Brain pericyte (primary cell): ENCODE measurements at places on chromosomes 12 and 14.

DNA sequence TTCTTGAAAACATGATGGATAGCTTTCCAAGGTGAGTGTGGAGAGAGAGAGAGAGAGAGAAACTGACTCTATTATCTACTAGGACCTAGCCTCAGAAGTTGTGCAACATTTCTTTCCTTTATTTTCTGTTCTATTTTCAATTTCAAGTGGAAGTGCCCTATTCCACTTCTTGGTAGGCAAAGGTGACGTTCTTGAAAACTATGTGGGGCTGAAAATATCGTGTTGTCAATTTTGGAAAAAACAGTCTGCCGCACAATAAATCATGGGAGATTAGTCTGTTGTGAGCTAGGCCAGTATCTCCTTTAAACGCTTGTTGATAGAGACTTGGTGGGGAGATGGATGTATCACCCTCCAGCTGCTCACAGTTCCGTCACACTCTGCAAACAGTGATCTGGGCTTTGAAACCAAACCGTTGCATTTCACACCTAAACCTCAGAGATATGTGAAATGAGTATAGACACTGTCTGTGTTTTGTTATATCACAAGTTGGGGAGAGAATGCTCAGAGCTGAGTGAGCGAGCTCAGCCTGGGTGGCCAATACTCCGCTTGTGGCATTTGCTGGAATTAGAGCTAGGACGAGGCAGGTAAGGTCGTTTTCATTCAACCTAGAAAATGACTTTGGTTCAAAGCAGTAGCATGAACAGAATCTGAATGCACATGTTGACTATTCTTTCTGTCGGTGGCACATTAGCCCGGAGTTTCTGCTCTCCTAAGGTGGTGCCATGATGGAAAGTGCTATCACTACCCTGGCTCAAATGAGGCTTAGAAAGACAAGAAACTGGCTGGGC is 75.1 kb upstream of the ST8SIA1 start:
- DNase-seq: no peak

- DNase-seq: no peak
Observed at GRCh38 chr12:113766879-113767878, 198.9 kb downstream of the RBM19 start.

- no peak for DNase-seq
Observed at GRCh38 chr12:125418902-125419564, 353.8 kb downstream of the AACS start.

GRCh38 chr12:45762185-45763110 is 32.9 kb downstream of the ARID2 start:
- DNase-seq: peak; percentile 7

- DNase-seq: no peak
Observed at GRCh38 chr14:83473416-83474235, 1940.0 kb upstream of the SEL1L start.

DNA sequence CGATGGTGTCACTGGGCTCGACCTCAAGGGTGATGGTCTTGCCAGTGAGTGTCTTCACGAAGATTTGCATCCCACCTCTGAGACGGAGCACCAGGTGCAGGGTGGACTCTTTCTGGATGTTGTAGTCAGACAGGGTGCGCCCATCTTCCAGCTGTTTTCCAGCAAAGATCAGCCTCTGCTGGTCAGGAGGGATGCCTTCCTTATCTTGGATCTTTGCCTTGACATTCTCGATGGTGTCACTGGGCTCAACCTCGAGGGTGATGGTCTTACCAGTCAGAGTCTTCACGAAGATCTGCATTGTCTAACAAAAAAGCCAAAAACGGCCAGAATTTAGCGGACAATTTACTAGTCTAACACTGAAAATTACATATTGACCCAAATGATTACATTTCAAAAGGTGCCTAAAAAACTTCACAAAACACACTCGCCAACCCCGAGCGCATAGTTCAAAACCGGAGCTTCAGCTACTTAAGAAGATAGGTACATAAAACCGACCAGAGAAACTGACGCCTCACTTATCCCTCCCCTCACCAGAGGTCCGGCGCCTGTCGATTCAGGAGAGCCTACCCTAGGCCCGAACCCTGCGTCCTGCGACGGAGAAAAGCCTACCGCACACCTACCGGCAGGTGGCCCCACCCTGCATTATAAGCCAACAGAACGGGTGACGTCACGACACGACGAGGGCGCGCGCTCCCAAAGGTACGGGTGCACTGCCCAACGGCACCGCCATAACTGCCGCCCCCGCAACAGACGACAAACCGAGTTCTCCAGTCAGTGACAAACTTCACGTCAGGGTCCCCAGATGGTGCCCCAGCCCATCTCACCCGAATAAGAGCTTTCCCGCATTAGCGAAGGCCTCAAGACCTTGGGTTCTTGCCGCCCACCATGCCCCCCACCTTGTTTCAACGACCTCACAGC is 717 bp downstream of the UBC start:
- DNase-seq: no peak

GRCh38 chr14:52000696-52001095 is 11.3 kb downstream of the RTRAF start:
- no peak for DNase-seq

DNA sequence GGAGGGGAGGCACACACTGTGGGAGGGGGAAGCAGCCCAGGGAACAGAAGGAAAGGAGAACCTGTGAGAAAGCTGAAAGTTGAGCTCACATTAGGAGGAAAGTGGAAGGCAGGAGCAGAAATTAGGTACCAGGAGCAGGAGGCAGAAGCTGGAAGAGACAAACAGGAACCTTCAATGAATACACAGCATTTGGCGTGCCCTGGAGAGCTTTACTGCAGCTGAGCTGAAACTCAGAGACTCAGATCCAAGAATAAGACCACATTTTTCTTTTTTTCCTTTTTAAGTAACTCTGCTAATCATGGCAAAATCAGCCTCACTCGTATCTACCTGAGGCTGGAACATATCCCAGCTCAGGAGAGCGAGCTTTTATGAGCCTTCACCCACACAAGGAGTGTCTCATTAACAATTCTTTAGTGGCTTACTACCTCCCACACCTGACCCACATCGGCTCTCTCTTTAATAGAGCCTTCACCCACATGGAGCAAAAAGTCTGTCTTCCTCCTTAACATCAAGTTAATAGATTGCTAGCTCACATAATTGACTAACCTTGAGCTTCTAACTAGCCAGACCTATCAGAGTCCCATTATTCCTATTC is 18.2 kb upstream of the CERS5 start:
- DNase-seq: no peak

DNA sequence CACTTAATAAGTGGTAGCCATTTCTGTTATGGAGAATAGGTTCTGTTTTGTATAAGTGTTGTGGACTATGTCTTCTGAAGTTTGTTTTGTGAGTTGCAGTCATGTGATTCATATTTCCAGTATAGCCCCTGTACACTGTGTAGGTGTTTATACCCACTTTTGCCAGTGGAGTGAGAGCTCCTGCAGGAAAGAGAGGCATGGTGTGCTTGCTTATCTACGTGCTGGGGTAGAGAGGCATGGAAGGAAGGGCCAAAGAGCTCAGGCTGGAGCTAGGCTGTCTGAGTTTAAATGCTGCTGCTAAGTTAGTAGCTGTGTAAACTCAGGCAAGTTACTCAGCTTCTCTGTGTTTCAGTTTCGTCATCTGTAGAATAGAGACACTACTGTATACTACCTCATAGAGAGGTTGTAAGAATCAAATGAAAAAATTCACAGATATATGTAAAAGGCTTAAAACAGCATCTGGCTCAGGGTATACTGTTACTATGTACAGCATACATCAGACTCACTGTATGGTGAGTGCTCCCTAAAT is 88.2 kb upstream of the SLC38A2 start:
- no peak for DNase-seq

- no peak for DNase-seq
Observed at GRCh38 chr12:22686193-22686592, 61.2 kb downstream of the ETNK1 start.

- no peak for DNase-seq
Observed at GRCh38 chr12:30985814-30986452, 59.4 kb downstream of the TSPAN11 start.

- no peak for DNase-seq
Observed at GRCh38 chr12:125512541-125513298, 447.5 kb downstream of the AACS start.

GRCh38 chr12:116382686-116383530 is 105.4 kb upstream of the MED13L start:
- peak; percentile 73 for DNase-seq

DNA sequence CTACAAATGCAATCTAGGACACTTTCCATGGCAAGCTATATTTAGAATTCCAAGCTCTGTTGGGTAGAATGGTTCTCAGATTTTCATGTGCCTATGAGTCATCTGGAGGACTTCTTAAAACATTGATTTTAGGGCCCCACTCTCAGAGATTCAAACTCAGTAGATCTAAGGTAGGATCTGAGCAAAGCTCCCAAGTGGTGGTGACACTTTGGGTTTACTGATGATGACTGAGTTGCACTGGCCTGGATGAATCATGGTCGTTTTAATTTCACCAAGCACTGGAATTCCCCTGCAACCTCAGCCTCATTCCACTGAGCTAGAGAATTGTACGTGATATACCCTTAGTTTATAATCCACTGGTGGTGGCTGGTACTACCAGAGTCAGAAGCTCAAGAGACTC is 86.5 kb downstream of the PPM1H start:
- DNase-seq: no peak

DNA sequence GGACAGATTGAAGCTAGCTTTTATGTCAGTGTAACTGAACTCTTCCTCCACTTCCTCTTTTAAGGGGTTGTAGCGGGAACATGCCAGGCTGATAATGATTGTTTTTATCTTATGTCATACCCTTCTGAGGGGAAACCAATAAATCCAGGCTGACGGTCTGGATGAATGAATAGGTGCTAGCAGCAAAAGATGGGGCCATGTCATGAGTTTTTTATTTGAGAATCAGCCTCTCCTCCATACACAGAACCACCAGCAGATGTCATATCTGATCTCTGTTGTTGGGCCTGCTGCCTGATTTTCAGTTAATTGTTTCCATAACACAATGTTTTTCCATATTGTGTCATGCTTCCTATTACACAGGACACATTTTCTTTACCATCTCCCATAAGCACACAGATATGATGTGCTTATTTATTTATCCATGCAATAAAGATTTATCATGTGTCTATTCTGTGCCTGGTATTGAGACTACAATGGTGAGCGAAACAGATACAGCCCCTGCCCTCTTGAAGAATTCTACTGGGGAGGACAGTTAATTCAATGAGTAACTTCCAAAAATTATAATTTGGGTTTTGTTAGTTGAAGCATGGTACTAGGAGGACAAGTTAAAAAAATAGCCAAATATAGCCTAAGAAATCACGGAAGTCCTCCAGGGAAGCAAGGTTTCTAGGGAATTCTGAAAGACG is 33.6 kb upstream of the CRY1 start:
- DNase-seq: no peak

DNA sequence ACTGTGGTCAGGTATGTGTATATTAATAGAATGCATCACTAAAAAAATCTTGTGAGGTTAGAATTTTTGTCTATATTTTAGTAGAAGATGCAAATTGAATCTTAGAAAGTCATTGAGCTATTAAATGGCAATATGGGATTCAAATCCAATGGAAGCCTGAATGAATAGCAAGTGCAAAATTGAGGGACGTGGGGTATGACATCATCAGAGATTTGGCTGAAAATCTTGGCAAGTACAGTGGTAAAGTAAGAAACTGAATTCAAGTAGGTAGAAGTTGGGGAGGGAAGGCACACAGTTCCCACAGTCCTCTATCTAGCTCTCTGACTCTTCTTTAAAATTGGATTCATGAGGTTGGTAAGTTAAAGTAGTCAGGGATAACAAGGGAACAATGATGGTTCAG is 97.4 kb upstream of the SSTR1 start:
- no peak for DNase-seq

- DNase-seq: no peak
Observed at GRCh38 chr14:60188115-60188514, 22.9 kb upstream of the DHRS7 start.

DNA sequence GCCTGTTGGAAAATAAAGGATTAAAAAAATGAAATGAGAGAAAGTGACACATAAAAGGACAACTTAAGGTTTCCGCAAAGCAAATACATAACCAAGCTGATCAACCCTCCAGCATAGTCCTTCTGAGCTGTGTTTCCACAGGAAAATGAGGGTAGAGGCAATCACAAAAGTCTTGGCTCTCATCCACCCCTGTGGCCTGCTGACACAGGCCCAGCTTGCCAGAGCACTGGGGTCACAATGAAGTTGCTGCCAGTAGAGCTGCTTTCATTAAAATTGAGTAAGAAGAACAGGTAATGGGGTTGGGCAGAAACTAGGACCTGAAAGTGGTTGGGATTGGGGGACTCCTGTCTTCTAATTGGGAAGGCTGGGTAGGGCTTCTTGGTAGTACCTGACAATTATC is 65.9 kb downstream of the RERG start:
- DNase-seq: no peak

GRCh38 chr12:3834774-3835173 is 38.4 kb downstream of the PARP11 start:
- no peak for DNase-seq

GRCh38 chr14:52455291-52456088 is 96.8 kb downstream of the TXNDC16 start:
- no peak for DNase-seq

DNA sequence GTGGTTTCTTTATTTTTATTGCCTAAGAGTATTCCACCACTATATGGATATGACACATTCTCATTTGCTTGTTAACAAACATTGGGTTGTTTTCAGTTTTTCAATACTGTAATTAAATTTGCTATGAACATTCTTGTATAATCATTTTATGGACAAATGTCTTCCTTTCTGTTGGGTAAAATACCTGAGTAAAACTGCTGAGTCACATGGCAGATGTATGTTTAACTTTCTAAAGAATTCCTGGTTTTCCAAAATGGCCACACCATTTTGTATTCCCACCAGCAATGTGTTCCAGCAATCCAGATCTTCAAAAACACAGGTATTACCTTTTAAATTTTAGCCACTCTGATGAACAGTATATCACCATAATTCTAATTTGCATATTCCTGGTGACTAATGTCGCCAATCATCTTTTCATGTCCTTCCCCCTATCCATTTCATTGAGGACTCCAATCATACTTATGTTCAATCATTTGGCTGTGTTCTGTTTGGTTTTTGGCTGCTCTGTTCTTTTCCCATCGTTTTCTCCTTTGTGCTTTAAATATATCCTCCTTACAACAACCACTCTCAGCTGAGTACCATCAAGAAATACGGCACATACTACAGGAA is 36.0 kb downstream of the CDK17 start:
- no peak for DNase-seq

DNA sequence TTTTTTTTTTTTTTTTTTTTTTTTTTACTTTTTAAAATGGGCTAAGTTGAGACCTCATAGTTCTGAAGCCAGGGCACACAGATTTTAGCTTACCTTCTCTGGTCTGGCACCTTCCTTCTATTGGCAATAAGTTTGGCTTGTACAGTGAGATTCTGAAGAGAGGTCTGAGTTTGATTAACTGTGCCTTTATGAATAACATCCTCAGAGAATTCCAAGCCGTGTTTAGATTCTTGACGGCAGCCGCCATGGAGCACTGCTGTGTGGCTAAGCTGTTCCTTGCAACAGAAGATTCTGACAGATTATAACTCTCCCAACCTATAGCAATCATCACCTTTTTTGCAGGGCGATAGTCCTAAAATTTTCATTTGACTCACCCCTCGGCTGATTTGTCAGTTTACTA is 354.9 kb upstream of the FAR2 start:
- DNase-seq: no peak

GRCh38 chr14:99940064-99940463 is 125.2 kb upstream of the EVL start:
- no peak for DNase-seq

GRCh38 chr14:67166450-67166853 is 22.8 kb upstream of the GARIN2 start:
- DNase-seq: peak; percentile 4
